ENCODE measurements at places on chromosomes 11 and 22.
A peak's percentile ranks its signal among the peaks of the same experiment; 100 is the strongest.

- peak; percentile 85 for DNase-seq
Measured at GRCh38 chr11:73982595-73982989, at the start of gene UCP2. Gene UCP2 (minus strand): TSS chr11:73982843. CDS start chr11:73978378, 4,465 bp downstream.

DNA sequence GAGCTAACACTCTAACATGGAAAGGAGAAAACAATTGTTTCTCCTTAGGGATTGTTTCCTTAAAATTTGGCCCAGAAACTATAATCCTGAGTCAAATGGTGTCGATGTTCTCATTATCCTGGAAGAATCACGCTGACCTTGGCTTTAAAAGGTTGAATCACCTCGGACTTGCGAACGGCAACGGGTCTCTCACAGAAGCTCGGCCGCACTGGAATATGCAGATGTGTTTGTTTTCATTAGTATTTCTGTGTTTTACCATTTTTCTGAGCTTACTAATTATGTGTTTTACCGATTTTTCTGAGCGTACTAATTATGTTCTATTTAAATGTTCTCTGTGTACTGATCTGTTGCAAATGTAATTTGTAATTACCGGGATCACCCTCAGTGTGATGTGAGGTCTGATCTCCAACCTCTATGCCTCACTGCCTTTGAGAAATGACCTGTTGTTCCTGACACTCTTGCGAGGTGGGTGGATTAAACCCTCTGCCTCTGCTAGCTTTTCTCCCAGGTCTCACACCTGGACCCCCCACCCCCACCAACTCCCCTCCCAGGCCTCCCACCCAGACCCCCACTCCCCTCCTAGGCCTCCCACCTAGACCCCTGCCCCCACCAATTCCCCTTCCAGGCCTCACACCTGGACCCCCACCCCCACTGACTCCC lies 38.3 kb upstream of the BRSK2 start:
- DNase-seq, result no peak

- no peak for DNase-seq
Measured at GRCh38 chr22:17916226-17916889, 108.0 kb downstream of the MICAL3 start.

- DNase-seq, result no peak
Measured at GRCh38 chr22:30881361-30882183, 87.0 kb downstream of the MORC2 start.

GRCh38 chr11:30434901-30435300 lies 112.0 kb downstream of the ARL14EP start:
- no peak for DNase-seq

DNA sequence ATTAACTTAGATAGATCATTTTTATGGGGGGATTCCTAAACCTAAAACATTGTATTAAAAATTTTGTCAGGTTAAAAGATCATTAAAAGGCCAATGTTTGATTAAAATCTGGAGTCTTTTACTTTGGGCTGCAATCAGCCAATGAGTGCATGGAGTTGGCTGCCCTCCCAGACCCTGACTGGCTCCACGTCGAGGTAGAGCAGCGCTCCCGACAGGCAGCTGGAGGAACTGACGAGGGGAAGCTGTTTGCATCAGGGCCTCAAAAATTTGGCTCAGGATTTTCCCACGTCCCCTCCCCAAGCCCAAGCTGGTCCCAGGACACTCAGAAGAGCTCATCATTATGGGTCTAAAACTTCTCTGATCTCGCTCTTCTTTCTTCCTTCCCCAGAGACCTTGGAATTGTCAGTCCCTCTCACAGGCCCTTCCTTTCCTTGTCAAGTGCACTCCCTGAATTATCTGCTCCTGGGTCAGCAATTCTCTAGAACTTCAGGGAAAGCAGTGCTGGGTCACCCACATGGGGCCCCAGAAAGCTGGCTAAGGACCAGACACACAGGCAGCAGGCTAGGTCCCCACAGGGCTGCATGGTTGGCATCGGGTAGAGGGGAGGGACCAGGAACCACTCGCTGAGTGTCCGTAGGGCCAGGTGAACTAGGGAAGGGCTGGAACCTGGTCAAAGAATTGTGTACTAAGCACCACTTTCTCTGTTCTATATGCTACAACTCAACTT lies 119.6 kb upstream of the IGLL5 start:
- no peak for DNase-seq

- no peak for DNase-seq
Measured at GRCh38 chr22:47318041-47318737, 555.7 kb downstream of the TBC1D22A start.

DNA sequence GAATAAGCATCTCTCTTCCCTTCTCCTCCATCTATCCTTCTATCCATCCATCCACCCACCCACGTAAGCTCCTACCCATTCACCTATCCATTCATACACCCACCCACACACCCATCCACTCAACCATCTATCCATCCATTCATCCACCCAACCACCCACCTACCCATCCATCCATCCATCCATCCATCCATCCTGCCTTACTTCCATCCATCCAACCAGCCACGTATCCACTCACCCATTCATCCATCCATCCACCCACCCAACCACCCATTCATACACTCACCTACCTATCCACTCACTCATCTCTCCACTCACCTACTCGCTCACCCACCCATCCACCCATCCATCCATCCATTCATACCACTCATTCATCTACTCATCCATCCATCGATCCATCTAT lies 13.2 kb downstream of the TNNT3 start:
- no peak for DNase-seq

DNA sequence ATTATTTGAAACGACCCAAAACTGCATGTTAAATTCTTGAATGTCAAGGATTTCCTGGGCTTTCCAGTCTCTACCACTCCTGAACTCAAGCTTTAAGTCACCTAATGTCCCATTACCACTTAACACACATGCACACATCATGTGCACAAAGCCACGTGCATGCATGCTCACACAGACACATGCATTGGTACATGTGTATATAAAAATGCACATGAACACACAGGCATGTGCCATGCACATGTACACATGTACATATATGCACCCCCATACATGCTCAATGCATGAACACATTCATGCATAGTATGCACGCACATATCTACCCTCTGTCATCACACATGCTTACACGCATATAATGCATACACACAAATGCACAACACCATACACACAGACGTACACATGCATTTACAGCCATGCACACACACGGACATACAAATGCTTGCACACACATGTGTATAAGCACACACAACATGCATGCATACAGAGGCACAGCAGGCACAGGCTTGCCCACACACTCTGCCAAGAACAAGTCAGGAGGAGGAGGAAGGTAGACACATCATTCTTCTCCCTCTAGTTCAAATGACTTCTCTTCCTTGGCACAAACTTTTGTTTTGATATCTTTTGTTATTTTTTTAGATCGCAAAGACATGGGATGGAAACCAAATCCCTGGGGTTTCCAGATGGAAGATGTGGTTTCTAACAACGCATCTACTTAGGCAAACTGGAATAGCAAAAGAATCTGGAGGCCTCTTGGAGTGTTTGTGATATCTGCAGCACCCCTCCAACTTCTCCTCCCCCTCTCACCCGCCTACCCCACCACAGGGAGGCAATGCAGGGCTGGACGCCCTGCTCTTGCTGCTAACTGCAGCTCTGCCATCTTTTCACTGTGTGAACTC lies 24.6 kb downstream of the RASD2 start:
- no peak for DNase-seq

DNA sequence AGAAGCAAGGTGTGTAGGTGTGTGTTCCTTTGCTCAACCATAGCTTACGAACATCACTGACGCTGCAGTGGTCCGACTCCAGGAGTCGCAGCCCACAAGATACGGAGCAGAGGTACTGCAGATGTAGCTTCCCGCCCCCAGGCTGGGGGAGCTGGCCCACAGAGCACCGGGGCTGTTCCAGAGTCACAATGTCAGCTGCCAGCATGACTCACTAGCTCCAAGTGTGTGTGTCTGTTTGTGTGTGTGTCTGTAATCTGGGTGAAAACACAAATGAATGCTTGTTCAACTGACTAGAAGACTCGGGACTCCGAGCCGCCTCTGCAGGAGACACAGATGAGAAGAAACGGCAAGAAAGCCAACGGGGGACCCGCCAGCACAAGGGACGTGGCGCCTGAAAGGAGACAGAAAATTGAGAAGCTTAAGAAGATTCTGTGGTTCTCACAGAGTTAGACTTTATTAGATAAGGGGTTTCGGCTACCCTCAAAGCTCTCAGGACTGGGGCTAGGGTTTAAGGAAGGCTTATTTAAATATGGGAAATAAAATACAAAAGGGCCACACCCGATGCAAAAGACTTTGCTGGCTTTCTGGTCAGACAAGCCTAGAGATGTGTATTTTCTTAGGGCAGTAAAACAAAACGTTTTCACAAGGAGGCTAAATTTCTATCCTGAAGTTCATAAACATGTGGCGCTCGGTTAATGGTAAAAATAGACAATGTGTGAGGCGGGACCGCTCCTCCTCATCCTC lies 10.7 kb downstream of the VSIG10L2 start:
- DNase-seq, result no peak

GRCh38 chr11:3683039-3683438 lies 11.9 kb upstream of the CHRNA10 start:
- DNase-seq, result no peak

GRCh38 chr11:44708009-44708408 lies 18.8 kb upstream of the TSPAN18 start:
- no peak for DNase-seq

- DNase-seq, result no peak
Measured at GRCh38 chr11:43632181-43632580, 48.4 kb upstream of the HSD17B12 start.

GRCh38 chr22:24827296-24827695 lies 21.3 kb downstream of the SGSM1 start:
- no peak for DNase-seq

DNA sequence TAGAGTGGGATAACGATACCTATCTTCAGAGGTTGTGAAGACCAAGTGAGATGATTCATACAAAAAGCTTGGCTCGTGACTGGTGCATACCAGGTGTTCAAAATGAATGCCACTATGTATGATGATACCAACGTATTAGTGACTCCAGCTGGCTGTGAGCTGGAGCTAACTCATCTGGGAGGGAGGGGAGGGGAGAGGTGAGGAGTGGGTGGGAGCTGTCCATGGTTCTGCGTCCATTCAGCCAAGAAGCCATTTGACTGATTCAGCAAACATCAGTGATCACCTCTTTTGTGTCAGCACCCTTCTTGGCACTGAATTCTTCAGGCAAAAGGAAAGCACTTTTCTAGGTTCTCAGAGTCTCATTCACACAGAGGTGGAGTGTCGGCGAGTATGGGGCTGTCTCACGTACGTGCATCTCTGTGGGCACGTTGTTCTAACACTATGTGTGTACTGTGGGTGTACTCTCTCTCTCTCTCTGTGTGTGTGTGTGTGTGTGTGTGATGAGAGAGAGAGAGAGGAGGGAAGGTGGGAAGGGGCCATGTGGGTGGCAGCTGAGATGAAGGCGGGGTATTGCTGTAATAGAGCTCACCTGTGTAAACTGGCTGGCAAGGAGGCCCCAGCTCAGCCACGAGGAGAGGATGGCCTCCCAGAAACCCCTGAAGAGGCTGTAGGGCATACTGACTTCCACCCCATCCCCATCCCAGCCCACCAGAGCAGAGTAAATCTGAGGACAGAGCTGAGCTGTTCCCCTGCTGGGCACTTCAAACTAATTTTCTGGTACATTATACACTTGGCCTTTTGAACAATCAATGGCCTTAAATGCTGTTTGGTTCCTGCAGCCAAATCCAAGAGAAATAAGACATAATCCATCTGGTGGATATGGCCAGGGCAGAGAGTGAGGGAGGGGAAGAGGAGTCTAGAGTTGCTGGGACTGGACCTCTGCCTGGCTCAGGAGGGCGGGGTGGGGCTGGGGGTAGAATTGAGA lies 96.1 kb upstream of the THY1 start:
- no peak for DNase-seq

DNA sequence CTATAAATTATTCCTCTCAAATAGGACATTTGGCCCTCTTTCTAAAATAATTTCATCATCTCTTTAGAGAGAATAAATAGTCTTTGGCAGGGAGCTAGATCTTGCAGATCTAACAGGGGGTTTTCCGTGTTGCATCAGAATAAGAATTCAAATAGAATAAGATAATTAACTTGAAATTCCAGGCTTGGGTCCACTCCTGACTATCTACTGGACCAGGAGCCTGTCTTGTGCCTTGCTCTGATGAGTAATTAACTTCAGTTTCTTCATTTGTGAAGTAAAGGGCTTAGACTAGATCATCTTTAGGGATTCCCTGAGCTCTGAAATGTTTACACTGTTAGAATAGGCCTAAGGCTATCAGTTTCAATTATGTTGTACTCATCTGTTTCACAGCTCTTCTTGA lies 23.5 kb upstream of the TMEM123 start:
- DNase-seq, result no peak

DNA sequence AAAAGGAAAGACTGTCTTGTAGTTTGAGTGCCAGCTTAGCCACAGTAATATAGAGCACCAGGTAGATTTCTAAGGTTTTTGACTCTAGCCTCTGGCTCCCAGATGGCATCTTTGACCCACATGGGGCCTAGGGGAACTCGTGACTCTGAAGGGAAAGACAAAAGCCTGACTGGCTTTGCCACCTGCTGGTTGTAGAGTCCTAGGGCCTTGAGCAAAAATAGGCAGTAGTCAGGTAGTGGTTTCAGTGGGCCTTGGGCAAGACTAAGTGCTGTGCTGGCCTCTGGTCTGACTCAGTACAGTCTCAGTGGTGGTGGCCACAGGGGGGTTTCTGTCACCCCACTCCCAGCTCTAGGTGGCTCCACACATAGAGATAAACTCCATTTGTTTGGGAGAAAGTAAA lies 349.4 kb downstream of the FAM181B start:
- no peak for DNase-seq

DNA sequence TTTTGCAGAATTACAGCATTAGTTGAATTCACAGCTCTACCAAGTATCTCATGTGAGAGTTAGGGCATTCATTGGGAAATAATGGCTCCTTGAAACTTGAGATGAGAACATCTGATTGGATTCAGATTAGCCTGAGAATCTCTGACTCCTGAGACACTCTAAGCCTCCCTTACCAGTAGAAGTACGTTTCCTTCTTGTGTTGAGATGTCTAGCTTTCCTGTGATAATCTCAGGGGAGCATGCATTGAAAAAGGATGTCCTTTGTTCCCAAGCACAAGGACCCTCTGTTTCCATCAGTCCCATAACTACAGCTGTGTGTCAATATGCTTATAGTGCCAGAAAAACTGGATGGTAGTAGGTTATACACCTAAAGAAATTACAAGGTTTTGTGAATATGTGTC lies 35.2 kb upstream of the RDX start:
- no peak for DNase-seq

- no peak for DNase-seq
Measured at GRCh38 chr11:34643846-34644245, 23.0 kb downstream of the EHF start.

DNA sequence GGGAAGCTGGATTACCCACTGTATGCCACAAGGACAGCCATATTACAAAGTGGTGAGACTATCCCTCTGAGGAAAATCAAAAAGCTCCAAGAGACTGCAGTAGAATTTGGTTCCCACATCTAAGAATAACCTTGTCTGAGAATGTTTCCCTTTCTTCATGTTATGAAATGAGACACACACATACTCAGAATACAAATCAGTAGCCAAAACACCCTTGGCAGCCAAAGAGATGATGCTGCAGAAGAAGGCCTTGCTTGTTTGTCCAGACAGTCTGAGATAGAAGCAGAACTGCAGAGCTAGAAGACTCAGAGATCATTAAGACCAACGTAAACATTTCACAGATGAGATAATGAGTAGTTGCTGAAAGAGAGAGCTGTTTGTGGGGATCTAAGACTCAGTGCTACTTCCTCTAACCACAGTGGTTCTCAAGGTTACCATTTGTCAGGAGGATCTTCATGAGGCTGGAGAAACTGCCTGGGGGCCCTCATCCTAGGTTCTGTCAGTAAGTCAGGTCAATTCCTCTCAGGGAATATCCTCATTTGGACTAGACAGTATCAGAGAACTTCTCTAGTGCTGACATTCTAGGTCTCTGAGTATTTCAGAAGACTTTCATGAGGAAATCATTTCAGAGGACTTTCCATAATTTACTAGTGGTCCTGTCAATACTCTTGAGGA lies 38.9 kb downstream of the RELT start:
- no peak for DNase-seq

All from T-helper 2 cell treated with Interferon-gamma antibody and Interleukin-4, amounts not matched to agents 5 μg/mL and 100 μg/mL, for 36 hours (primary cell).